ENCODE measurements at places on chromosomes 3 and 15. TPM values are rescaled to one million over a fixed set of nuclear protein-coding genes. Genes with fewer than 3 reads are reported as not detected.

The PRTG gene
- 3.5 TPM for total RNA-seq

The TM4SF1 gene
- 20.1 TPM for total RNA-seq

GRCh38 chr3:117761703-117762620, 1052.4 kb downstream of the TUSC7 start:
- no peaks in the 10 kb centered on the region for H3K36me3 ChIP-seq
- H3K27ac ChIP-seq, result no peak overlapping the region
- H3K4me1 ChIP-seq, result peaks cover 6% of the 10 kb centered on the region
- H3K27me3 ChIP-seq, result no peaks in the 10 kb centered on the region
- no peak for DNase-seq
- H3K4me3 ChIP-seq, result no peak overlapping the region

DNA sequence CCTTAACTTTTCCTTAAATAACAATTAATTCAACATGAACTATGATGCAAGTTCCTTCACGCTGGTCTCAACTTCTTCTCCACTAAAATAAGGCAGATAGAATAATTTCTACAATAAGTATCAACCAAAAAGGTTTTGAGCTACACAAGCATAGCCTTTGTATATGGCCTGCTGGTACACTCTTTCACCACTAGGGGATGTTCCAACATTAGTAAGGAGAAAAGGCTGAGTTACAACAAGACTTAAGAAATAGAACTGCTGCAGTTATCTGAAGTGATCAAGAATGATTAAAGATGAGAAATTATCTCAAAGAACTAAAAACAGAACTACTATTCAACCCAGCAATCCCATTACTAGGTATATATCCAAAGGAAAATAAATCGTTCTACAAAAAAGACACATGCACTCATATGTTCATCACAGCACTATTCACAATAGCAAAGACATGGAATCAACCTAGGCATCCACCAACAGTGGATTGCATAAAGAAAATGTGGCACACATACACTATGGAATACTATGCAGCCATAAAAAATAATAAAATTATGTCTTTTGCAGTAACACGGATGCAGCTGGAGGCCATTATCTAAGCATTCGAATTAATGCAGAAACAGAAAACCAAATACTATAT, 14.4 kb downstream of the ATP13A3 start:
- no peaks in the 10 kb centered on the region for H3K27me3 ChIP-seq
- H3K4me1 ChIP-seq, result peaks cover 17% of the 10 kb centered on the region
- no peak overlapping the region for H3K4me3 ChIP-seq
- peak; percentile 71 for DNase-seq
- H3K27ac ChIP-seq, result no peak overlapping the region

DNA sequence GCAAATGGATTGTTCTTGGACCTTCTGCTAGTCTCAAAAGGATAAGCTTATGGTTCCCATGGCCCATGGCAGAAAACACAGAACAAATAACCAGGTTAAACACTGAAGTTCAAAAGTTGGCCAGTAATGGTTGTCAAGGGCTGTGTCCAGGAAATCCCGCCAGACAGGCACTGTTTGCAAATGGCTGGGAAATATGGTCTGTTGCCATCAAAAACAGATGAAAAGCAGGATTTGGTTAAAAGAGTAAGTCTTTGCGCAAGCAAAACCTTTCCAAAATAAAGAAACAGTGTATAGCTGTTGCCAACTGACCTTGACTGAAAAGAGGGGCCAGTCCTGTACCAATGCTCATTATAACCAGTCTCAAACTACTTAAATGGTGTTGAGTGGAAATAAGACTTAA, 58.6 kb downstream of the WWTR1 start:
- no peak overlapping the region for H3K27ac ChIP-seq
- H3K27me3 ChIP-seq, result no peaks in the 10 kb centered on the region
- peaks cover 24% of the 10 kb centered on the region for H3K4me1 ChIP-seq
- H3K4me3 ChIP-seq, result no peak overlapping the region

GRCh38 chr3:104437891-104438290, 928.8 kb upstream of the ALCAM start:
- H3K27ac ChIP-seq, result no peak overlapping the region
- peaks cover 39% of the 10 kb centered on the region for H3K4me1 ChIP-seq
- DNase-seq, result peak; percentile 74
- H3K27me3 ChIP-seq, result no peaks in the 10 kb centered on the region
- no peaks in the 10 kb centered on the region for H3K36me3 ChIP-seq

GRCh38 chr15:61584410-61584809, 355.3 kb upstream of the RORA start:
- H3K27me3 ChIP-seq, result peaks cover 3% of the 10 kb centered on the region
- peak; percentile 47 for DNase-seq
- H3K4me3 ChIP-seq, result no peak overlapping the region
- H3K27ac ChIP-seq, result no peak overlapping the region
- H3K4me1 ChIP-seq, result no peaks in the 10 kb centered on the region

DNA sequence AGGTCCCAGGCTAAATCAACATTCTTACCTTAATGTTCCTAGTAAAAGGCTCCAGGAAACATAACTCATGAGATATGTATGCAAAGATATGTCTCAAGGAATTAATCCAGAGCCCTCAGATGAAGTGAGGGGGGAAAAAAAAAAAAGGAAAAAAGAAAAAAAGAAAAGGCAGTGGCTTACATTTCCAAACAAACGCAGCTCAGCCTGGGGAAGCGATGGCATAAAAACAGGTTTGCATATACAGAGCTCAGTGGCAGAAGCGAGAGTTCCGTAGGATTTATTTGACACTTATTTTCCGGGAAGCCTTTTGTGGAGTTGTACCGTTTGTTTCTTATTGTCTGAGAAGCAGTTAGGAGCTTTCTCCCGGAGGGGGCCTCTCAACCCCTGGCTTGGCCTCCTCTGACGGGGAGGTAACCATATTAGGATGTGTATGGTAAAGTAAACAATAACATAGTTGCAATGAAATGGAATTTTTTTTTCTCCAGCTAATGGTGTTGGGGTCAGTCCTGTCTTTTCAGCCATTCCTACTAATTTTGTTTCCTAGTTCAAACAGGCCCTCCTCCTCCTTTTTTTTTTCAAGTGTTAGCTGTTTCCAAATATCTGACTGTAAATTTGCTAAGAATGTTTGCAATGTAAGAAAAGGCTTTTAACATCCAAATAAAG, 338.6 kb downstream of the FOXP1 start:
- H3K36me3 ChIP-seq, result peaks cover 5% of the 10 kb centered on the region
- no peak for DNase-seq
- no peaks in the 10 kb centered on the region for H3K27me3 ChIP-seq
- no peak overlapping the region for H3K4me3 ChIP-seq
- H3K27ac ChIP-seq, result no peak overlapping the region
- no peaks in the 10 kb centered on the region for H3K4me1 ChIP-seq

DNA sequence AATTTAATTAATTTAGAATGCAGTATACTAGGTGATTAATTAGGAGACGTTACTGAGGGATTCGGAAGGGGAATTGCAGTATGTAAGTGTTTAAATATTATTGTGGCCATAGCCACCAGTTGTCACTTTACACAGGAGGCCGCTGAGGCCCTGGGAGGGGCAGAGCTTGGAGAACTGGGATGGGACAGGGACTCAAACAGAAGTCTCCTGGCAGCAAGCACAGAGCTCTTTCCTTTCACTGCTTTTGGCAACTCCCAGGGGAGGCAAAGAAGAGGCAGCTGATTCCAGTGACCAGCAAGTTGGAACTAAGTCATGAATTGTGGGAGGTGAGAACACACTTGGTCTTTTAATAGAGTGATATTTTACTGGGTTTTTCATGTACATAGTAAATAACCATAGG, 248.6 kb downstream of the RPLP1 start:
- H3K4me1 ChIP-seq, result no peaks in the 10 kb centered on the region
- H3K27me3 ChIP-seq, result peaks cover 19% of the 10 kb centered on the region
- no peak overlapping the region for H3K4me3 ChIP-seq
- no peaks in the 10 kb centered on the region for H3K36me3 ChIP-seq
- no peak overlapping the region for H3K27ac ChIP-seq

DNA sequence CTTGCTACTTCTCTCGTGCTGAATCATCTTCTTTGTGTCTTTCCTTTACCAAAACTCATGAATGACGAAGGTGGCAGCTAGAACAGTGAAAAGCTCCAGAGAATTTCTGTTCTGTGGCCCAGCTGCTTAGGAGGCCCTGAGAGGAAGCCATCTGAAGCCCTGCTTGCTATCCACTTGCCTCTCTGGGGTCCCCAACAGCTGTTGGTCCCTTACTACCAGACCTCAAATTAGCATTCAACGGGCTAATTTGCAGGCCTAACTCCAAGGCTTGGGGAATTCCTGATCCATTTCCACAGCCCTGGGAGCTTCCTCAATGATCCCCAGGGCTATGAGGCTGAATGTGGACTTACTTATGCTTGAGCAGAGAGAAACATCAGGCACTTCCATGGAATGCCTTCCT, 37.5 kb upstream of the FSTL1 start:
- DNase-seq, result no peak
- no peak overlapping the region for H3K27ac ChIP-seq
- no peaks in the 10 kb centered on the region for H3K27me3 ChIP-seq
- no peaks in the 10 kb centered on the region for H3K36me3 ChIP-seq
- H3K4me1 ChIP-seq, result peaks cover 12% of the 10 kb centered on the region

GRCh38 chr3:157376603-157377300, 59.9 kb upstream of the PTX3 start:
- no peak overlapping the region for H3K4me3 ChIP-seq
- H3K36me3 ChIP-seq, result no peaks in the 10 kb centered on the region
- H3K27ac ChIP-seq, result no peak overlapping the region
- no peaks in the 10 kb centered on the region for H3K27me3 ChIP-seq
- no peak for DNase-seq
- H3K4me1 ChIP-seq, result no peaks in the 10 kb centered on the region

DNA sequence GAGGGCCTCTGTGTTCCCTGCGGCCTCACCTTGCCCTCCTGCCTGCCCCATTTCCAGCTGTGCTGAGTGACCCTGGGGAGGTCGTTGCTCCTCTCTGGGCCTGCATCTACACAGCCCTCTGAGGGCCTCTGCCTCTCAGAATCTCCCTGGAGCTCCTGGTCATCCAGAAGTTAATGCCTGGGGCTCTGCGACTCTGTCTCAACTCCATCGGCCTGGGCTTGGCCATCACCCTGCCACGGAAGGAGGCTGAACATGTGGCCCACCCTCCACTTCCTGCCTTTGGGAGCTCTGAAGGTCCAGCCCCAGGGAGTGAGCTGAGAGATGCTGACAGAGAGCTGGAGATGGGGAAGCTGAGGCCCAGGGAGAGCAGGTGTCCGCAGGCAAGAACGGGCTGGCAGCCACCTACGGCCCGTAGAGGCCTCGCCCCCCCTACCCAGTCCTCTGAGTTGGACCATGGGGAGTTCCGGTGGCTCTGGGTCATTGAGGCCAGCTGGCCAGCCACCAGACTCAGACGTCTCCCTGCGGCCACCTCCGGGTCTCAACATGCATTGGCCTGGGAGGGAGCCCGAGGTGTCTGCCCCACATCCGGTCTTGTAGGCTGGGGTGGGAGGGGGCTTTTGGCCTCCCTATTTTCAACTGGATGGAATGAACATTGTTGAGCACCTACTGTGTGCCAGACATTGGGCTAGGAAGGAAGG, 34.2 kb downstream of the GRIP2 start:
- peaks cover 4% of the 10 kb centered on the region for H3K36me3 ChIP-seq
- DNase-seq, result no peak
- no peaks in the 10 kb centered on the region for H3K4me1 ChIP-seq
- H3K27ac ChIP-seq, result no peak overlapping the region
- no peaks in the 10 kb centered on the region for H3K27me3 ChIP-seq

- no peak overlapping the region for H3K4me3 ChIP-seq
- H3K27ac ChIP-seq, result no peak overlapping the region
- no peaks in the 10 kb centered on the region for H3K36me3 ChIP-seq
- DNase-seq, result peak; percentile 82
- peaks cover 40% of the 10 kb centered on the region for H3K27me3 ChIP-seq
These were observed 181.8 kb downstream of the PDCD6IP start for GRCh38 chr3:33980252-33980651.

- no peaks in the 10 kb centered on the region for H3K4me1 ChIP-seq
- no peak overlapping the region for H3K4me3 ChIP-seq
- H3K27ac ChIP-seq, result no peak overlapping the region
- no peaks in the 10 kb centered on the region for H3K27me3 ChIP-seq
These were observed 1046.0 kb upstream of the NR2F2 start for GRCh38 chr15:95284492-95284891.

GRCh38 chr3:25820816-25821486, 31.1 kb downstream of the OXSM start:
- no peaks in the 10 kb centered on the region for H3K4me1 ChIP-seq
- H3K27ac ChIP-seq, result no peak overlapping the region
- H3K27me3 ChIP-seq, result no peaks in the 10 kb centered on the region
- H3K4me3 ChIP-seq, result no peak overlapping the region
- no peak for DNase-seq

DNA sequence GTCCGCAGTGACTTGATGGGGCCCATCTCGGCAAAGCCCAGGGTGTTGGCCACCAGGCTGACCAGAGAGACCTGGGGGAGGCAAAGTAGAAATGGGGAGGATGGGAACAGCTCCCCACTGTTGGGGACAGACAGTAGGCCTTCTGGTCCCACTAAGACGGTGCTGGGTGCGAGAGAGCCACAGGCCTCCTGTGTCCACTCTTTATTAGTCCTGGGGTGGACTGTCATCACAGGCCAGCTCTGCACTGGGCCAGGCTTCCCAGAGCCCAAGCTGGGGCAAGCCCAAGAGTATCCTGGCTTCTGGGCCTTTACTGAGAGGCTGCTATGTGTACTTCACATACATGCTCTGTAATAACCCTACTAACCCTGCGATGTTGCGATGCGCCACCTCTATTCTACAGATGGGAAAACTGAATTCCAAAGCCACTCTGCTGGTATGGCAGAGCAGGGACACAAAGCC, 66.4 kb downstream of the EXOG start:
- H3K4me1 ChIP-seq, result no peaks in the 10 kb centered on the region
- no peak overlapping the region for H3K4me3 ChIP-seq
- no peak overlapping the region for H3K27ac ChIP-seq
- no peak for DNase-seq
- H3K36me3 ChIP-seq, result peaks cover 5% of the 10 kb centered on the region
- no peaks in the 10 kb centered on the region for H3K27me3 ChIP-seq

- H3K4me3 ChIP-seq, result peak overlapping the region; percentile 95
- H3K36me3 ChIP-seq, result peaks cover 29% of the 10 kb centered on the region
- DNase-seq, result peak; percentile 27
- H3K4me1 ChIP-seq, result peaks cover 40% of the 10 kb centered on the region
- no peaks in the 10 kb centered on the region for H3K27me3 ChIP-seq
These were observed 2.8 kb downstream of the FNDC3B start for GRCh38 chr3:172042136-172042662.

GRCh38 chr3:69746119-69746518, 6.9 kb downstream of the MITF start:
- H3K4me3 ChIP-seq, result no peak overlapping the region
- DNase-seq, result no peak
- H3K36me3 ChIP-seq, result no peaks in the 10 kb centered on the region
- no peaks in the 10 kb centered on the region for H3K4me1 ChIP-seq

Measured in MCF 10A (cell line).